ENCODE measurements at places on chromosomes 2 and 18.

GRCh38 chr2:124884315-124884714, 859.2 kb downstream of the CNTNAP5 start:
- no peak for ATAC-seq

DNA sequence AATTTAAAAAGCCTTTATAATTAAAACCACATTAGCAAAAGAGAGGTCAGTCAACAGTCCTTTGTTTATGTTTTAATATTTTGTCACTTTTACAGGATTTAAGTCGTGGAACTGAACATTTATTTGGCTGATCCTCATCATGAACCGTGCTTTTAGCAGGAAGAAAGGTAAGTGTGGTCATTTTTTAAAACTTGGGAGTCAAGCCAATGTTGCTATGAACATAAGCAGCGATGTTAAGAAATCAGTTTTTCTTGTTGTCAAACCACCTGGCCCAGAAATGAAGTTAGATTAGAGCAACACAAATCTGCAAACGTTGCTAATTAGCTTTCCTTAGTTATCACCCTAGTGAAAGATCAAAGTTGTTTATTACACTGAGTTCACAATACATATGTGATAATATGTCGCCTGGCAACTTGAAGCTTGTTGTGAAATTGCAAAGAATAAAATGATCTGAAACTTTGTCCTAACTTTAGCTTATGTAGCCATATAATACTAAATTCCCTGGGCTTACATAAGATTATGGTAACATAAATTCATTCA, 186.0 kb downstream of the GULP1 start:
- ATAC-seq: no peak

GRCh38 chr2:57886161-57886786, 160.3 kb upstream of the VRK2 start:
- ATAC-seq: no peak

- ATAC-seq: no peak
Observed at GRCh38 chr2:84319581-84319980, 139.5 kb downstream of the SUCLG1 start.

GRCh38 chr2:136750065-136750464, 15.3 kb upstream of the THSD7B start:
- no peak for ATAC-seq

DNA sequence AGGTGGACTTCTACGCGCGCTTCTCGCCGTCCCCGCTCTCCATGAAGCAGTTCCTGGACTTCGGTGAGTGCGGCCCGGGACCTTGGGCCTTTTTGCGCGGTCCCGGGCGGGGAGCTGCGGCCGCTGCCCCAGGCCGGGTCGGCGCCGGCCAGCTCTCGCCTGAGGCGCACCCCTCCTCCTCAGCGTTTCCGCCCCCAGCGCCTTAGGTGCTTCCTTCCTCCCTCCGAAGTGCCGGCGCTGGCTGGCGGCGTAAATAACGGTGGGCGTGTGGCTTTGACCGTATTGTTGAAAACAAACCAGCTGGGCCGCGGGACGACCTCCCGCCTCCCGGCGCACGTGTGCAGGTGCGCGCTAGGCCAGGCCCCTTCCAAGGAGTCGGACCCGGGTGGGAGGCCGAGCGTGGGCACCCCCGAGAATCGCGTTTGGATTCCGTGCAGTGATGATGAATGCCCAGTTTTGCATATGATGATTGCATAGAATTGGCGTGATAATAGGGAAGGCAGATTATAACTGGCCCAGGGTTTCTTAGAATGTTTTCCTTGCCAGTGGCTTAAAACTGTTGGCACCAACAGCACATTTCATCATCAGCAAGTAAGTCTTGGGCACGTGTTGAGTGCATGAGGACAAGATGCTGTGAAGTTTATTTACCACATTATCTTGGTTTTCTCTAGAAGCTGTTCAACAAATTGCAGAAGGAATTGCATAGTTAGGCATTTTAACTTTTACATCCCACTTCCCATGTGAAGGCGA, 569 bp downstream of the PDK1 start:
- ATAC-seq: peak; percentile 65

- peak; percentile 85 for ATAC-seq
Observed at GRCh38 chr2:14632133-14632936, at the start of gene LRATD1. TSS of gene LRATD1 (plus strand) at chr2:14632717. CDS start at chr2:14633980, 1,263 bp downstream.
